Muscle of leg (tissue), 16 donors: ENCODE measurements at places on chromosomes 7 and 10. TPM values are rescaled to one million over a fixed set of nuclear protein-coding genes. Genes with fewer than 3 reads are reported as not detected.

The ASB10 gene
- 3.1 TPM for total RNA-seq

DNA sequence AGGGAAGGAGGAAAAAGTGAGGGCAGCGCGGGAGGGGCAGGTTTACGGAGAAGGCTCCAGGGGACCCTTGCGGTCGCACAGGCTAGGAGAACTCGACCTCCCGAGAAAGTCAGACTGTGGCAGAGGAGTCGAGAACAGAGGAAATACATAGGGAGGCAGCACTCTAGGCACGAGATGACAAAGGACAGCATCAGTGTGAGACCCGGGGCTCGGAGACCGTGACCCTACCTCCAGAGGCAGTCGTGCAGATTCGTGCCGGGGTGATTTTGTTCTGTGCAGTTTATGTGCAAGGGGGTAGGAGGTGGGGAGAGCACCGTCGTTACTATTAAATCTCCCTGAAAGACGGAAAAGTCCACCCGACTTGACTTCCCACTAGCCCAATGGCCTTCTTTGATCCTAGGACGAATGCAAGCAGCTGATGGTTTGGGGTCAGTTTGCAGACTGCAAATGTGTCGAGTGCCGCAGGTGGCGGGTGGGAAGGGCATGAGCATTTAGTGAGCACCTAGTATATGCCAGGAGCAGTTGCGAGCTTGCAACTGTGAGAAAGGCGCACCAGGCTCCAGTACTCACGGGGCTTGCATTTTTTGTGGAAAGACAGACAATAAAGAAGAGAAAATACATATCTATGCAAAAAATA, 674 bp upstream of the OSBPL3 start:
- H3K4me1 ChIP-seq = peaks cover 23% of the 10 kb centered on the region
- peak overlapping the region; percentile 88 for H3K27ac ChIP-seq
- H3K27me3 ChIP-seq = peaks cover 46% of the 10 kb centered on the region
- H3K4me3 ChIP-seq = peak overlapping the region; percentile 85

GRCh38 chr7:122310119-122311021, 5.8 kb upstream of the FEZF1 start:
- peaks cover 23% of the 10 kb centered on the region for H3K4me1 ChIP-seq
- H3K27ac ChIP-seq = no peak overlapping the region
- H3K36me3 ChIP-seq = no peaks in the 10 kb centered on the region
- peak overlapping the region; percentile 31 for H3K4me3 ChIP-seq

The AGBL3 gene
- total RNA-seq = 2.2 TPM

DNA sequence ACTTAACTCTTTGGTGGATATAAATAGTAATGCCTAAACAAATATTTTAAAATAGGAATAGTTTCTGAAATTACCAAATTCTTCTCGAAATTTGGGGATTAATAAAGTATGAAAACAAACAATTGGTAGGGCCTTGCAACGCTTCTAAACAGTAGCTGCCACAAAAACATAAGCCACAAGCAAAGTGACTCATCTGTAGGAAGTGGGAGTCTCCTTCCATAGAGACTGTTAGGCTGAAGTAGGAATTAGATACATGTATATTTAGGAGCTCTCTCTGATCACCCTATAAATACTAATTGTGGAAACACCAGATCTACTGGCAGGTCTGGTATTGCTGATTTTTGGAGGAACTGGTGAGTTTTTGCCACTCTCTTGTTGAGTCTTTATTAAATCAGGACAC, 5.7 kb upstream of the LMOD2 start:
- H3K4me3 ChIP-seq = no peak overlapping the region
- no peak overlapping the region for H3K27ac ChIP-seq
- peaks cover 6% of the 10 kb centered on the region for H3K4me1 ChIP-seq
- H3K36me3 ChIP-seq = no peaks in the 10 kb centered on the region
- no peak for DNase-seq

The HOXA2 gene
- total RNA-seq = 0.71 TPM

DNA sequence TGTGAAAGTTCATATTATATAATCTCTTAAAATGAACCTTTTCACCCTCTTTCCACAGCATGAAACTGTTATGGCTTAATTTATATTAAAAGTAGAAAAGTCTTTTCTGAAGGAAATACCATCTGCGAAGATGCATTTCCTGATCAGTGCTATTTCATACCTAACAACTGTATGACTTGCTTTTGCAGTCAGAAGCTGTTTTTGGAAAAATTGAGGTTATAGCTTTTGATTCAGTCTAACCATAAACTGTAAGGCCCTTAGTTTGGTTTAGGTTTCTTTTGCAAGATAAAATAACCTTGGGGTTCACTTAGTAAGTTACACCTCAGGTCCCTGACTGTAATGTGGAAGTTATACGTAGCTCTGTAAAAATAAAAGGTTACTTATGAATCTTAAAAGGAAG, 22.7 kb upstream of the PARP12 start:
- no peak for DNase-seq
- no peaks in the 10 kb centered on the region for H3K27me3 ChIP-seq
- H3K36me3 ChIP-seq = no peaks in the 10 kb centered on the region
- H3K4me1 ChIP-seq = no peaks in the 10 kb centered on the region

DNA sequence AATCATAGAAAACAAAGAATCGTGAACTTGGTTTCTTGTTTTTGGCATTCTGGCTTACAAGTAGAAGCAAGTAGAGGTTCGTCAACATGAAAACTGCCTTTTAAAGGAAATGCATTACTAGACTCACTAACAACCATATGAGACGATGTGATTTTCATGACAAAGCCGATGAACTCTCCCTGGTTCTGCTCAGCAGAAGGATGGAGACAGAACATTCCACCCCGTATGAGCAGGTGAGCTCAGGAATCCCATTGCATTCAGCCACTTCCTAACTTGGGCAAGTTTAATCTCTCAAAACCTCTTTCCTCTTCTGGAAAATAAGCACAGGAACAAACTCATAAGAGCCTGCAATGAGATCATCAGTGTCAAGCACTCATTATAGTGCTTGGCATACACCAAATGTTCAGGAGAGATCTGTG, 57.4 kb upstream of the SVIL start:
- no peak overlapping the region for H3K4me3 ChIP-seq
- DNase-seq = peak; percentile 75
- H3K27me3 ChIP-seq = no peaks in the 10 kb centered on the region
- H3K4me1 ChIP-seq = peaks cover 18% of the 10 kb centered on the region
- H3K27ac ChIP-seq = peak overlapping the region; percentile 87

GRCh38 chr10:46305079-46305818, 18.5 kb downstream of the ANTXRL start:
- H3K27me3 ChIP-seq = no peaks in the 10 kb centered on the region
- H3K36me3 ChIP-seq = no peaks in the 10 kb centered on the region
- peaks cover under 1% of the 10 kb centered on the region for H3K4me1 ChIP-seq

DNA sequence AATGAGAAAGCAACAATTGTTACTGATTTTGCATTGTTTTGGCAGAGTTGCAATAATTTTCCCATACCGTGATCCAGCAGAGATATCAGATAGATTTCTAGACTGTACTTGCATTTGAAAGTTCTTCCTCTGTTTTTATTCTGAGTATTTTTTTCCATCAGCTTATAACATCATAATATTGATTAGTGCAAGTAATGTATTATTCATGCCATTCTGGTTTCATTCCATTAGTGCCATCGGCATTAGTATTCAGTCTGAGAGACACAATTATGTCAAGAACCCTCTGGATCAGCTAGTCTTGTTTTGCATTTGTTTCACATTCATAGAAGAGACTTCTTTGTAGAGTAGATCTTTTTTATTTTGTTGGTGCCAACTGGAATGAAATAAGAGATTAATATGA, 304.0 kb downstream of the BBS9 start:
- H3K4me1 ChIP-seq = no peaks in the 10 kb centered on the region
- no peak for DNase-seq
- no peaks in the 10 kb centered on the region for H3K36me3 ChIP-seq
- no peak overlapping the region for H3K4me3 ChIP-seq

The PON1 gene
- total RNA-seq = 0.31 TPM

The VPS41 gene
- total RNA-seq = 40.7 TPM

The STEAP1B gene
- total RNA-seq = 3.1 TPM

The CDK6 gene
- 77.0 TPM for total RNA-seq

The PODXL gene
- total RNA-seq = 35.5 TPM

DNA sequence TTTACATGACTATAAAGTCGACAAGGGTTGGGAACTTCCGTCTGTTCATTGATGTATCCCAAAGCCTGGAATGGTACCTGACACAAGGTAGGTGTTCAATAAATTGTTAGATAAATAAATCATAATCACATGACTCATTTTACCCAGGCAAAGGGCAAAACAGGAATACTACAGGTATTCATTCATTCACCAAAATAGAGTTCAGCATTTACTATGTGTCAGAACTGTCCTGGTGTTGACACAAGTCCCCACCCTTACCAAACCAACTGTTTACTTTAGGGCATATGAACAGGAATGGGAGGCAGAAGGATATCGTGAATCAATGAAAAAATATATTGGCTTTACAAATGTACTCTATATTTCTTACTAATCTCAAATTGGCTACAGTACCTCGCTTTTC, 666 bp upstream of the YAE1 start:
- peak overlapping the region; percentile 93 for H3K4me3 ChIP-seq
- H3K36me3 ChIP-seq = peaks cover 2% of the 10 kb centered on the region
- no peak overlapping the region for H3K27ac ChIP-seq
- H3K4me1 ChIP-seq = peaks cover 5% of the 10 kb centered on the region
- no peaks in the 10 kb centered on the region for H3K27me3 ChIP-seq

The NRG3 gene
- 0.04 TPM for total RNA-seq

GRCh38 chr7:113628948-113629847, 289.6 kb downstream of the PPP1R3A start:
- no peaks in the 10 kb centered on the region for H3K27me3 ChIP-seq
- no peak for DNase-seq
- H3K27ac ChIP-seq = no peak overlapping the region
- no peak overlapping the region for H3K4me3 ChIP-seq
- H3K36me3 ChIP-seq = no peaks in the 10 kb centered on the region
- no peaks in the 10 kb centered on the region for H3K4me1 ChIP-seq

DNA sequence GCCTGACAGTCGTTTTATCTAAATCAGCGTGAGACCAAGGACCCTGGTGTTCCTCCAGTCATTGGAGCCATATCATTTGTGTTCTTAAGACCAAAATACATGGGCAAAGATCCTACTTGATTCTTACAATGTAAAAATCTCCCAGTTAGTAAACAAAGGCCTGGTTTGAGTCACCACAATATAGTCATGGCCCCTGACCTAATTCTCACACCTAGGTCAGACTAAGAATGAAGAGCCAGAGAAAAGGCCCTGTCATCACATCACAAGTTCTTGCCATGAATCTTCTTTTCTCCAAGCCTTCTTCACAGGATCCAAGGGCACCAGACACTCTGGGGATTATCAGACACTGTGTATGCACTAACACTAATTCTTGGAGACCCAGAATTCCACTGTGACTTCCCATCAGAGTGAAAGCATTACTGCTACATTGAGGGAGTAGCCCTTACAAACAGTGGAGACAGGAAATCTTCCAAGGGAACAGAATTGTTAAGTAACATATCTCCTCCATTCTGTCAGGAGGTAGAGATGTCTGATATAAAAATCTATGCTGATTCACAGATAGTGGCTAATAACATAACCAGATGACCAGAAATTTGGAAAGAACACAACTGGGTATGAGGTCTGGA, 7.6 kb upstream of the ERVW-1 start:
- H3K27me3 ChIP-seq = no peaks in the 10 kb centered on the region
- peaks cover 19% of the 10 kb centered on the region for H3K36me3 ChIP-seq
- no peak overlapping the region for H3K27ac ChIP-seq

- no peak overlapping the region for H3K4me3 ChIP-seq
- H3K27ac ChIP-seq = no peak overlapping the region
- no peaks in the 10 kb centered on the region for H3K36me3 ChIP-seq
- no peaks in the 10 kb centered on the region for H3K4me1 ChIP-seq
- no peak for DNase-seq
Observed at GRCh38 chr10:5445006-5445405, 32.6 kb downstream of the NET1 start.

GRCh38 chr10:90813594-90814365, 44.1 kb downstream of the HTR7 start:
- no peaks in the 10 kb centered on the region for H3K27me3 ChIP-seq
- DNase-seq = no peak
- no peaks in the 10 kb centered on the region for H3K4me1 ChIP-seq
- H3K4me3 ChIP-seq = no peak overlapping the region

- H3K27ac ChIP-seq = no peak overlapping the region
- no peak overlapping the region for H3K4me3 ChIP-seq
- no peak for DNase-seq
- H3K27me3 ChIP-seq = no peaks in the 10 kb centered on the region
Observed at GRCh38 chr7:98011996-98012395, 22.0 kb upstream of the OCM2 start.

The SPDYE1 gene
- total RNA-seq = not detected

The ELN gene
- total RNA-seq = 142 TPM

DNA sequence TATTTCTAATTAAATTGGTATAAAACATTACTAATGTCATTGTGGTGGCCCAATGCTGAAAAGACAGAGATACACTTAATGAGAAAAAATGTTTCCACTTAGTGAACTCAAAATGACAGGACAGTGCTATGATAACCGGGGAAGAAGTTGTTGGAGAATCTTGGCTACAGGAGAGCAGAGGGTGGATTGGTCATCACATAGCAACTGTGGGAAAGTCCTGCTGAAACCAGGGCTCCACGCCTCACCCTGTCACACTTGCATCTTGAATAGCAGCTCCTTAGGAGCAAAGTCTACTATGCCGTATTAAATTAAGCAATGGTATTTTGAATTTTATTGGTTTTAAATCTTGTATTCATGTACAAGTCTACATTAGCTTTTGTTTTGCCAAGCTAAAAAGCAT, 225.5 kb downstream of the KLF6 start:
- no peaks in the 10 kb centered on the region for H3K27me3 ChIP-seq
- H3K4me3 ChIP-seq = no peak overlapping the region
- H3K27ac ChIP-seq = no peak overlapping the region
- H3K4me1 ChIP-seq = peaks cover 3% of the 10 kb centered on the region
- no peaks in the 10 kb centered on the region for H3K36me3 ChIP-seq

GRCh38 chr7:25308246-25308645, 80.0 kb upstream of the NPVF start:
- no peak overlapping the region for H3K4me3 ChIP-seq
- no peak for DNase-seq
- H3K36me3 ChIP-seq = no peaks in the 10 kb centered on the region
- H3K27ac ChIP-seq = no peak overlapping the region

- no peak overlapping the region for H3K4me3 ChIP-seq
- H3K27ac ChIP-seq = no peak overlapping the region
- no peak for DNase-seq
- H3K36me3 ChIP-seq = no peaks in the 10 kb centered on the region
- peaks cover 3% of the 10 kb centered on the region for H3K27me3 ChIP-seq
Observed at GRCh38 chr10:113581092-113581491, 28.2 kb downstream of the HABP2 start.

The SAP25 gene
- 0.98 TPM for total RNA-seq

The CHAT gene
- not detected for total RNA-seq

DNA sequence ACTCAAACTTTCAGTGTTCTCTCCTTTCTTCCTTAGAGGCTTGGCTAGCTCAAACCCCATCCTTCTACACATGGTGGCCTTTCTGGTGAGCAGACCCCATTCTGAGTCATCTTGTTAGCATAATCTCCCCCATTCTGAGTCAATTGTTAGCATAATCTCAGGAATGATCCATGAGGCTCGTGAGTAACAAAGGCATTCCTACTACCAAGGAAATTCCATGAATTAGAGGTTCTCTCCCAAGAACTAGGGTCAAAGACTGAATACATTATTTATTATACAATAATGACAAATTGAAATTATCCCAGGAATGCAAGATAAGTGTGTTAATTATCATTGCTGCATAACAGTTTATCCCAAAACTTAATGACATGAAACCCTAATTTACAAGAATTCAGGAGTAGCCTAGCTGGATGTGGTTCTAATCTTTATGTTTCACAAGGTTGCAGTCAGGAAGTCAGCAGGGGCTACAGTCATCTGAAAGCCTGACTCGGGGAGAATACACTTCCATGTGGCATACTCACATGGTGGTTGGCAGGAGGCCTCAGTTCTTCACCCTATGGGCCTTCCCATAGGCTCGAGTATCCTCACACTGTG, 100.2 kb downstream of the MMRN2 start:
- H3K4me1 ChIP-seq = peaks cover 2% of the 10 kb centered on the region
- no peak overlapping the region for H3K4me3 ChIP-seq
- DNase-seq = peak; percentile 35
- H3K36me3 ChIP-seq = no peaks in the 10 kb centered on the region
- H3K27me3 ChIP-seq = no peaks in the 10 kb centered on the region
